ENCODE measurements at places on chromosomes 11 and 22.

DNA sequence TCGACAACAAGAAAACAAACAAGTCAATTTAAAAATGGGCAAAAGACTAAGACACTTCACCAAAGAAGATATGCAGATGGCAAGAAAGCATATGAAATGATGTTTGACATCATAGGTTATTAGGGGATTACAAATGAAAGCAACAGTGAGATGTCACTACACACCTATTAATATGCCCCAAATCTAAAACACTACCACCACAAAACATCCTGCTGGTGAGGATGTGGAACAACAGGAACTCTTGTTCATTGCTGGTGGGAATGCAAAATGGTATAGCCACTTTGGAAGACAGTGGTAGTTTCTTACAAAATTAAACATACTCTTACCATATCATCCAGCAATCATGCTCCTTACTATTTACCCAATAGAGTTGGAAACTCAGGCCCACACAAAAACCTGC lies 29.0 kb downstream of the PRRG4 start:
- DNase-seq: no peak

DNA sequence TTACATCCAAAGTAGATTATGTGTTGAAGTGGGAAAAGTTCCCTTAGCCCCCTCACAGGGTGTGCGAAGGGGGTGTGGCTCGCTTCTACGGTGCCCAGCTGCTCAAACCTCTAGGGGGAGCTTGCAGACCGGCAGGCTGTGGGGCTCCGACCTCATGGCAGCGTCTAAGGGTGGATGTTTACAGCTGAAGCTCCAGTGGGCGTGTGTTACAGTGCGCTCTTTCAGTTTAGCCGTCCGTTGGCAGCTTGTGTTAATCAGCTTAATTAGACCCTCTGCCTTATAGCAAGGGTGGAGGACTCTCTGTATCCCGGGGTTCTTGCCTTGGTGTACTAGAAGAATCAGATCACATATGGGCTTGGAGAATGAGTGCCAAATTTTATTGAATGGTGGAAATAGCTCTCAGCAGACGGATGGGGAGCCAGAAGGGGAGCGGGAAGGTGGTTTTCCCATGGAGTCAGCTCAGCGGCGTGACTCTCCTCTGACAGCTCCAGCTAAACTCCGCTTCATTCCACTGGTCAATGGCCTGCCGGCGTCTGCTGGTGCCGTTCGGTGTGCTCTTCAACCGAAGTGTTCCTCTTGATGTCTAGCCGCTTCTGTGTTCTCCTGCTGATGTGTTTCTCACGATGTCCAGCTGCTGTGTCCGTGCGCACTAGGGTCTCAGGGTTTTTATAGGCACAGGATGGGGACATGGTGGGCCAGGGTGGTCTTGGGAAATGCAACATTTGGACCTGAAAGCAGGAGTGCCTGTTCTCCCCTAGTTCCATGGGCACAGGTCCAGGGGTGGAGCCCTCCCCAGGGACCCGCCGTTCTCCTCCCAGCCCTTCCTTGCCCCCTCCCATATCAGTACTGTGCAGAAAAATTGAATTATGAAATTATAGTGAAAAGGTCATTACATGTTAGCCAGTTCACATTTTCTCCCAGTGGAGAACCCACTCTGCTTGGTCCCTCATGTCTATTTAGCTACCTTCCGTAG lies 28.6 kb upstream of the OR10G7 start:
- DNase-seq: peak; percentile 22

- DNase-seq: no peak
Measured at GRCh38 chr11:126355926-126356897, 726 bp downstream of the ST3GAL4 start.

DNA sequence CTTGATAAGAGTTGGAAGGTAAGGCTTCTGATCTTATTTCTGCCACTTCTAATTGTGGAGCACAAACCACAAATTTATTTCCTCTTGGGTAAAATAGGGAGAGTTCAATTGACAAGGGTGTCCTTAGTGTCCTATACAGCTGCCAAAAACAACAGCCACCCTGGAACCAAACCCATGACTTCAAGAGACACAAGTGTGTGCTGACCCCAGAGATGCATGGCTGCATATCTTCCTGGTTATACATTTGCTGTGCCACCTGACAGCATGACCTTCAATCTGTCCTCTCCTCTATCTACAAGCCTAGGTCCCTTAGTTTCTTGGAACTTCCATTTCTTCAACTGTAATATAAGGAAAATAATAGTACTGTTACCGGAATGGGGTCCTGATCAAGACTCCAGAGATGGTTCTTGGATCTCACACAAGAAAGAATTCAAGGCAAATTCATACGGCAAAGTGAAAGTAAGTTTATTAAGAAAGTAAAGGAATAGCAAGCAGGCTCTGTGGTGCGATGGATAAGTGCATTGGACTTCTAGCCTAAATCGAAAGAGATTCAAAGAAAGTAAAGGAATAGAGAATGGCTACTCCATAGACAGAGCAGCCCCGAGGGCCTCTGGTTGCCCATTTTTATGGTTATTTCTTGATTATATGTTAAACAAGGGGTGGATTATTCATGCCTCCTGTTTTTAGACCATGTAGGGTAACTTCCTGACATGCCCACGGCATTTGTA lies 15.5 kb upstream of the TMEM123 start:
- DNase-seq: no peak

DNA sequence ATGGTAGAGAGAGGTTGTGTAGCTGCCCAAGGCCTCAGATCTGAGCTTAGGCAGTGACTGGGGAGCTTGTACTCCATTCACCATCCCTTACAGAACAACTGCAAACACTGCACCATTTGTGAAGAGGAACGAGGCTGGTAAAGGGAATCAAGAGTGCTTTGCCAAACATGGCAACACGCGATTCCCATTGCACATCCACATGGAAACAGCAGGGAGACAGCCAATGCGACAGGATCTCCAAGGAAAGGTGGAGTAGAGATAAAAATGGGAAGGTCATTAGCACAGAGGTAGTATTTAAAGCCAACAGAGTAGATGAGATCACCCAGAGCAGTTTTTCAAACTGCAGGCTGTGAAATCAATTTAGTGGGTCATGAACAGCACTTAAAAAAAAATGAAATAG lies 42.0 kb downstream of the TCF20 start:
- no peak for DNase-seq

DNA sequence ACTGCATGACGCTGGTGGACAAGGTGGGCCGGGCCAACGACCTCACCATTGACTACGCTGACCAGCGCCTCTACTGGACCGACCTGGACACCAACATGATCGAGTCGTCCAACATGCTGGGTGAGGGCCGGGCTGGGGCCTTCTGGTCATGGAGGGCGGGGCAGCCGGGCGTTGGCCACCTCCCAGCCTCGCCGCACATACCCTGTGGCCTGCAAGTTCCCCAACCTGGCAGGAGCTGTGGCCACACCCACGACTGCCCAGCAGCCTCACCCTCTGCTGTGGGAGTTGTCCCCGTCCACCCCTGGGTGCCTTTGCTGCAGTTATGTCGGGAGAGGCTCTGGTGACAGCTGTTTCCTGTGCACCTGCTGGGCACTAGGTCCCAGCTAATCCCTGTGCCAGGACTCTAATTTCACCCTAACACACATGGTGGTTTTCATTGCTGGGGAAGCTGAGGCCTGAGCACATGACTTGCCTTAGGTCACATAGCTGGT lies 49.0 kb upstream of the PPP6R3 start:
- DNase-seq: no peak

DNA sequence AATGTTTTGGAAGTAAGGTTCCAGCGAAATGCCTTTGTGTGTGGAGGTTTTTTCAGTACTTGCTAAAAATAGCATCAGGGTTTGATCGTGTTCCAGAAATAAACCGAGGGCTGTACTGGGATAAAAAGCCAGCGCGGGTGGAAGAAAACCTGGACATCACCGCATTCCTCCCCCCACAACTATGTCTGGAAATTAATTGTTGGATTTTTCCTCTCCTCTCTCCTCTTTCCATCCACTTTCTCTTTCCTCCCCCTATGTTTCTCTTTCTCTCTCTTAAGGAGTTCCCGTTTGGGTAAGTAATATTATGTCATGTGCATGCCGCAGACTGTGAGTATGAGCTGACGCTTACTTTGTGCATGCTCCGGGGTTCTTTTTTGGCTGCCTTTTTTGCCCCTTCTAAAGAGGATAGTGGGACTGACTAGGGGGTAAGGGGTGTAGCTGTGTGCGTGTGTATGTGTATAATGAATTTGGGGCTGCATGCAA lies 104.2 kb upstream of the HSD17B12 start:
- no peak for DNase-seq

DNA sequence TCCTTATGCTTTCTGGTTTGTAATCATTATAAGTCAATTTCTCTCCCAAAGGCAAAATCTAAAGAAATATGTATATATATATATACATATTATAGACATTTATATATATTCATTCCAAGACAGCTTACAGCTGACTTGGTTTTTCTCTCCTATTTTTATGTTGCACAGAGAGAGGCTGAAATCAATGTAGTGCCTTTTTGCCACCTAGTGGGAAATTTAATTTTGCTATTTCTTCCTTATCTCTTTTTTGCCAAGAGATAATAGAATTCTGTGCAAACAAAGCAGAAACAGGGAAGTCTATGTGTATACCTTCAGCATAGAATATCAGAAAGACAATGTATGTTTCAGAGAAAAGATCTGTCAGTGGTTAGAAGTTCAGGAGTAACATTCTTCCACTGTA lies 186.0 kb upstream of the ANO5 start:
- DNase-seq: no peak

- no peak for DNase-seq
Measured at GRCh38 chr11:67558084-67558772, 25.4 kb upstream of the GSTP1 start.

DNA sequence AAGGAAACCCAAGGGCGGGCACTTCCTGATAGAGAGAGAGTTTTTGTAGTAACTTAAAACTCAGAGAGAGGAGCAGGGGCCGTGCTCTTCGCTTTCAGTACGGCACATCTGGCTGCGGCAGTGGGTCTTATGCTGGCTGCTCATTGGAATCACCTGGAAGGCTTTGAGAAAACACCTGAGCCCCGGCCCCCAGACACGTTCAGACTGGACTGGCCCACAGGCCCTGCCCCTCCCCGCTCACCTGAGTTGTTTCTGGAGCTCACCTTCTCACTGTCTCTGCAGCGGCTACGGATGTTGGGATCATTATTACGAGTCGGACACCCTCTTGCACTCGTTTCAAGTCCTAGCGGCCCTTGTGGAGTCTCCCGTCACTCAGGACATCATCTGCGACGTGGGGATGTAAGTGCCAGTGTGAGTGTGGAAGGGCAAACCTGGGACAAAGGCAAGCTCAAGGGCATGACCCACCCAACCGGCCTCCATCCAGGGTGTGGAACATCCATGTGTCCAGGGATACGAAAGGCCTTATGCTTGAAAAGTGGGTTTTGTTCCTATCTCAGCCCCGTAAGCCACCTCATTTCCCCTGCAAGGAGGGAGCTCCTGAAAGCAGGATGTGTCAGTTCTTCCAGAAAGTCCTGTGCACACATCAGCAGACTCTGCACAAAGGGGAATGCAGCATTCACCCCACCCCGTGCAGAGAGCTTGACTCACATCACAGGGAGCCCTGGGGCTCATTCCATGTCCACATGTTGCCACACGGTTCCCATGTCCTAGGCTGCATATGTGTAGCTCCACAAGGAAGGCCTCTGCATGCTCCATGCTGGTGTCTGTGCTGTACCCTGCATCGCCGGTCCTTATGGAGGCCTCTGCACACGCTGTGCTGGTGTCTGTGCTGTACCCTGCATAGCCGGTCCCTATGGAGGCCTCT lies 5.4 kb downstream of the NADSYN1 start:
- DNase-seq: no peak

GRCh38 chr22:50699756-50700386 lies 27.2 kb downstream of the SHANK3 start:
- DNase-seq: no peak

DNA sequence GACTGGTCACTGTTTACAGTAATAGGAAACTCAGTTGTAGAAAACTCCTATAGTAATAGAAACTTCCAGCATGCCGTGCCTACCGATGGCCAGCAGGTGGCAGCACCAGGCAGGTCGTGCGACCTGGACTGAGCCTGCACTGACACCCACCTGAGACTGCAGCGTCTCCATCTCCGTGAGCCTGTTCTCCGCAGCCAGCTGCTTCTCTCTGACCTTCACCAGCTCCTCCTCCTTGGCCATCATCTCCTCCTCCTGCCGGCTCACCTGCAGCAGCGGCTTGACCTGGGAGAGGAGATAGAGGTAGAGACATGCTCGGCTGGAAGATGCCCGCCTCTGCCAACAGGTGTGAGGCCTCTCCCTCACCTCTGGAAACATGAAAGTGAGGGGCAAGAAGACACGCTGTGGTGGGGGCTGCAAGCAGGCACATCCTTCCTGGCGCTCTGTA lies 48.5 kb downstream of the APOL1 start:
- no peak for DNase-seq

DNA sequence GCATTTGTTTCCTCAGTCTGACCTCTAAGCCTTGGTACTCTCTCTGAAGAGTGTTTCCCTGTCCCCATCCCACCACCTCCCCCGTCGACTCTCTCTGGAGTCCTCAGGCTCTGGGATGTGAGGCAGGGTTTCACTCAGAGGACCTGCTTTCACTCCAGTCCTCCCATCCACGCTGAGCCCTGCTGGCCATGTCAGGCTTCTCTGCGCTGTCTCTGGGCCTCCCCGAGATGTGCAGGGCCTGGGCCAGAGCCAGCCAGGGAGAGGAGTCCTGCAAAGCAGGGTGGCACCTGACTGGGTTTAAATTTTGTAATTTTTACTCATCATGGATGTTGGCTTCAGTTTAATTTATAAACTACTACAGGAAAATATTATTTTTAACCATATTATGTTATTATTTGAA lies 3.3 kb downstream of the SCGB2A2 start:
- DNase-seq: no peak

GRCh38 chr11:123386796-123387510 lies 43.1 kb upstream of the GRAMD1B start:
- no peak for DNase-seq

- no peak for DNase-seq
Measured at GRCh38 chr11:7846003-7846402, 49.3 kb upstream of the OR5P2 start.

DNA sequence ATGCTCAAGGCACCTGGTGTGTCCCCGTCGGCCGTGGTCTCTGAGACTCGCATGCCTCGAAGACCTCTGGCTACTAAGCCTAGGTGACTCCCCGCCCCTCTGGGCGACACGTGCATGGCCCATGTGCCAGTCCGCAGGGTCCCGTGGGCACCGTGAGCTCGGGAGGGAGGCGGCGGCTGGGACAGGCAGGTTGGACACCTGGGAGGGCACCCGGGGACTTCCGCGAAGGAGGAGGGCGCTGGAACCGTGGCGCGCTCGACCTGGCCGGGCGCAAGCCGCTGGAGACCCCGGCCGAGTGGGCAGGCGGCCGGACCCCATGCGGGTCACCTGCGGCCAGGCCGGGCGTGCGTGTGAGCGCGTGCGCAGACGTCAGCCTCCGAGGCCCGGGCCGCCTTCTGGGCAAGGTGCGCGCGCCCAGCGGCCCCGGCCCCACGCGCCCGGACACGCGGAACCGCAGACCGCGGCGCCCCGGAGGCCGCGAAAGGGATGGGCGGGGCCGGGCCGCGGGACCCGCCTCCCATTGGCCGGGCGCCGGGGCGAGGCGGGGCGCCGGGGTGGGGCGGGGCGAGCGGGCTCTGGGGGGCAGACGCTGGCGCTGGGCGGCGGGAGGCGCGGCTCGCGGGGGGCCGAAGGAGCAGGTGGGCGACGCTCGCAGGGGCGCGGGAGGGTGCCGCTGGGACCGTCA lies 579 bp upstream of the RASD2 start:
- no peak for DNase-seq

GRCh38 chr11:110305169-110306018 lies 9.0 kb upstream of the RDX start:
- DNase-seq: no peak
